ENCODE measurements at places on chromosomes 7 and 10. TPM values are rescaled to one million over a fixed set of nuclear protein-coding genes. Genes with fewer than 3 reads are reported as not detected.

Gene ANKRD61
- 0.38 TPM for total RNA-seq

Gene HUS1
- 18.5 TPM for total RNA-seq

Gene ZNF503
- total RNA-seq: 13.0 TPM

Gene EBLN1
- not detected for total RNA-seq

Gene IFIT1B
- total RNA-seq: not detected

Gene INA
- total RNA-seq: 26.7 TPM

Gene ENO4
- 0.19 TPM for total RNA-seq

Gene ITIH5
- total RNA-seq: 0.08 TPM

Gene LIPF
- total RNA-seq: not detected

Gene AGAP5
- total RNA-seq: 2.3 TPM

Gene PSTK
- total RNA-seq: 4.7 TPM

Gene BTBD16
- 0.52 TPM for total RNA-seq

Gene TMEM270
- not detected for total RNA-seq

Gene PDE1C
- total RNA-seq: 5.6 TPM

Gene MORN4
- 9.1 TPM for total RNA-seq

Gene MKX
- total RNA-seq: not detected

Gene RARRES2
- not detected for total RNA-seq

Gene TMEM229A
- total RNA-seq: not detected

Gene TMEM236
- 0.12 TPM for total RNA-seq

Gene CALHM1
- total RNA-seq: not detected

Gene ZNF722
- not detected for total RNA-seq

Gene SYT15B
- 4.2 TPM for total RNA-seq

Gene ITPRID1
- not detected for total RNA-seq

Gene TBX20
- total RNA-seq: 2.4 TPM

Gene RADIL
- total RNA-seq: 1.6 TPM

Gene CYP2C19
- total RNA-seq: 0.02 TPM

Gene DNAJC12
- total RNA-seq: 56.2 TPM

Gene APBB1IP
- total RNA-seq: 11.1 TPM

Gene OR2A12
- not detected for total RNA-seq

Gene TYW1B
- 3.1 TPM for total RNA-seq

Gene ACHE
- 2.0 TPM for total RNA-seq

Gene ZNF138
- 3.3 TPM for total RNA-seq

Gene GOLGA7B
- total RNA-seq: 3.6 TPM

Gene ZNF282
- 25.0 TPM for total RNA-seq

Gene CPA2
- 0.08 TPM for total RNA-seq

Gene SPDYE5
- total RNA-seq: not detected

Gene CPN1
- 0.20 TPM for total RNA-seq

Gene TMEM72
- total RNA-seq: not detected

Gene ANKRD16
- total RNA-seq: 10.8 TPM

Gene ADGRA1
- total RNA-seq: 0.02 TPM

Gene SEMA4G
- total RNA-seq: 10.3 TPM

Gene GSAP
- 2.8 TPM for total RNA-seq

Gene IFIT3
- 5.5 TPM for total RNA-seq

All from A549 treated with CpdA at 1 μM for 4 hours (cell line).